ENCODE measurements at places on chromosomes 5 and 9.
A peak's percentile ranks its signal among the peaks of the same experiment; 100 is the strongest.

DNA sequence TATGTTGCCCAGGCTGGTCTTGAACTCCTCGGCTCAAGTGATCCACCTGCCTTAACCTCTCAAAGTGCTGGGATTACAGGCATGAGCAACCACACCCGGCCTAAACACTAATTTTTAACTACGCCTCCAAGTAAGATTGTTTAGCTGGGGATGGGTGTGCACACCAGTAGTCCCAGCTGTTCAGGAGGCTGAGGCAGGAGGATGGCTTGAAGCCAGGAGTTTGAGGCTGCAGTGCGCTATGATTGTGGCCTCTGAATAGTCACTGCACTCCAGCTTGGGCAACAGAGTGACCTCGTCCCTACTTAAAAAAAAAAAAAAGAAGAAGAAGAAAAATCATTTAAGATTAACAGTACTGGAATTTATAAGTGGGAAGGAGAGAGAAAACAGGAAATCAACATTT is 90.8 kb upstream of the NR5A1 start:
- no peak for DNase-seq

- DNase-seq = no peak
These were observed 56.3 kb downstream of the TBCA start for GRCh38 chr5:77719666-77720363.

- DNase-seq = no peak
These were observed 1.2 kb downstream of the AP3S1 start for GRCh38 chr5:115842952-115843351.

DNA sequence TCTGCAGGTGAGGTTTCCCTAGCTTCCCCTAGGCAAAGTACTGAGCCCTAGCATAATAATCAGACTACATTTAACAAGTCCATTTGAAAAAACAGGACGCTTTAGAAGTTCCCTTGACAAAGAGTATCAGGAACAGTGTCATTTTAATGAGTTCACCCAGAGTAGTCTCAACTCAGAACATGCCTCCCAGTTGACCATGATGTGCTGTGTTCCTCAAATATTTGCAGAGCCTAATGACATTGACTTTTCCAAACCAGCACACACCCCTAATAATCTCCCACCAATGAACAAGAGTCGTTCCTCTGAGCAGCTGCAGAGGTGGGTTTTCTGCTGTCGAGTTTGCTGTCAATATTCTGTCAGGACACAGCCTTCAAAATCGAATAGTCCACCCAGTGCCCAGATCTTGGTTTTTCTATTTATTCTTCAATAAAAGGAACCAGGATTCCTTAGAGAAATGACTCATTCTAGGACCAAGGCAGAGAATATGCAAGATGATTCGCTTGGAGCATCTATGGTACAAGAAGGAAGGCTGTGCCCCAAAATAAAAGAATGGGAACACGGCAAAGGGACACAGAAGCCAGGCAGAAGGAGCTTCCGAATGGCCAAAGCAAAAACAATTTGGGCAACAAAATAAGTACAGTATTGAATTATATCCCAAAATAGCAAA is 57.6 kb downstream of the OTULIN start:
- no peak for DNase-seq

DNA sequence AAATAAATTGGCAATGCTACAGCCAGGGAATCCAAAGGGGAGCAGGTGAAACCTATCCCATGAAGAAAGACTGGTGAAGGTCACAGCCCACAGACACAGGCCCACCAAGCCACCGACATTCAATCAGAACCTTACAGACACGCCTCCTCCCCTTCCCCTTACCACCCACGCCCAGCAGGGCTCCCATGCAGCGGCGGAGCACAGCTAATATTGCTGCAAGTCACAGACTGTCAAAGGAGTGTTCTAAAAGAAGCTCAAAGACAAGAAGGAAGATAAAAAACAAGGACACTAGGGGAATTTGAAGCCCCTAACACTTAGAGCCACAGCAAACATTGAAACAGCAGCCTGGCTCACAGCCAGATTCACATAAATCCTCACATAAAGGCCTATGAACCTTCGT is 91.2 kb downstream of the MED10 start:
- DNase-seq = no peak

GRCh38 chr5:139065306-139065705 is 132.9 kb downstream of the SIL1 start:
- DNase-seq = no peak

- peak; percentile 47 for DNase-seq
These were observed 13.6 kb upstream of the LAMC3 start for GRCh38 chr9:130995086-130996011.

- DNase-seq = no peak
These were observed 14.6 kb downstream of the ADAMTS16 start for GRCh38 chr5:5154733-5155132.

GRCh38 chr9:84057662-84058061 is 77.1 kb downstream of the RMI1 start:
- no peak for DNase-seq

- DNase-seq = peak; percentile 16
These were observed 551.0 kb downstream of the ZNF608 start for GRCh38 chr5:124195411-124195810.

DNA sequence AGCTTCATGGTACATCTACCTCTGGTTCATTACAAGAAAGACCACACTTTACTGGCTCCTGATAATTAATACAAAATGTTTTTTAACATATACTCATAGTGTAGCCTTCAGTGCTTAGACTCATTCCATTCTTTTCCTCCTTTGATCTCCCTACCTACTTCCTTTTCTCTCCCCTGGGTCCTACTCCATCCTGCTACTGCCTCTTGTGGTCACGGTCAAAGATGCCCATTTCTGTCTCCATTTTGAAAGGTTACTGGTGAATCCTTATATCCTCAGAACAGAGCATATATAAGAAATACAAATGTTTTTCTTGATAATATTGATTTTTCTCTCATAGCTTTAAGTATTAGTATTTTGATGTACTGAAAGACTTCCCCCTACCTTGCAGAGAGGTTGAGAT is 375.9 kb downstream of the ARRDC3 start:
- DNase-seq = no peak

DNA sequence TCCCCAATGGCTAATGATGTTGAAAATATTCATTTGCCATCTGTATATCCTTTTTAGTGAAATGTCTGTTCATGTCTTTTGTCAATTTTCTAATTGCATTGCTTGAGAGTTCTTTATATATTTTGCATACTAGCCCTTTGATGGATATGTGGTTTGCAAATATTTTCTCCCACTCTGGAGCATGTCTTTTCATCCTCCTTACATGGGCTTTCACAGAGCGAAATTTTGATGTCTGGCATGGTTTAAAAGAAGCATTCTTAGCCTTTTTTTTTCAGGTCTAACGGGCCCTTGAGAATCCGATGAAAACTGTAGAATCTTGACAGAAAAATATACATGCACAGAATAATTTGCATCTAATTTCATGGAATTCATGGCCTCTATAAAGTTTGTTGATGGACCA is 44.7 kb downstream of the ARHGEF28 start:
- DNase-seq = no peak

- DNase-seq = no peak
These were observed 33.3 kb downstream of the MAST4 start for GRCh38 chr5:66629446-66629845.

GRCh38 chr5:112401924-112402323 is 17.2 kb downstream of the EPB41L4A start:
- DNase-seq = no peak

- DNase-seq = no peak
These were observed 12.3 kb downstream of the IFNA21 start for GRCh38 chr9:21154018-21154608.

GRCh38 chr5:150544611-150545219 is 36.8 kb downstream of the NDST1 start:
- DNase-seq = peak; percentile 88

GRCh38 chr9:137085920-137086530 is 760 bp upstream of the MAN1B1 start:
- DNase-seq = peak; percentile 61

DNA sequence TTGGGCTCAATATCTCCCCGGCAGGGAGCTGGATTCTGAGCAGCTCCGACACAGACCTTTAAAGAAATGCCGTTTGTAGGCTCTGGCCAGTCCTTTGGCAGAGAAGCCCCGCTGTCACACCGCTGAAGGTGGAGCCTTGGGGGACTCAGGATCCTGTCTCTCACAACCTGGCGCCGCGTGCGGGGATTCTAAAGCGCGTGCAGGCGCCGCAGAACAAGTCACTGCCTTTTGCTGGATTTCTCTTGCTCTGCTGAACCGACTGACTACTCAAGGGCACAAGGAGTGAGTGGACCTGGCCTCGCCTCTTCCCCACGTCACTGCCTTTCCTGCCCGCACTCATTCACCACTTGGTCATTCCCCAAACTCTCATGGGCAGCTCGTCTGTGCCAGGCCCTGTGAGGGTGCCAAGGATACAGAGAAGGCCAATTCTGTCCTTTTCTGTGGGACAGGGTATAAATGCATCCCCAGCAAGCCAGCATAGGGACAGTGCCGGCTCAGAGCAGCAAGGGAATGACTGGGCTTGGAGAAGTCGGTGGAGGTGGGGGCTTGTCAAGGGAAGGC is 69.3 kb downstream of the CRB2 start:
- DNase-seq = no peak

DNA sequence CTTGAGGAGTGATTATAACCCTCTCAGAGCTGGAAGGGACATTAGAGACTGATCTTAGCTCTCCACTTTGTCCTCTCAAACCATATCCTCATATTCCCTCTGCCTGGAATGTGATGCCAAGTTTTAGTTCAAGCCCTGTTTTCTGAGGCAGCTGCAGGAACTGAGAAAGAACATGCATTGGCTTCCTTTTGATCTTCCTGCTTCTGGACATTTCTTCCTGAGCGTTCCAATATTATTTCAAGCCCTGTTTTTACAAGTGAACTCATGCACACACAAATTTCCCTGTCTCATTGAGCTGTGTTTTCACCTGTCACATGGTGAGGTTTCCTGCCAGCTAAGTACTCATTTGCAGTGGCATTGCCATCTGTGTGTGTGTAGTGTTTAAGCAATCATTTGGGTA is 17.0 kb downstream of the FOCAD start:
- no peak for DNase-seq

DNA sequence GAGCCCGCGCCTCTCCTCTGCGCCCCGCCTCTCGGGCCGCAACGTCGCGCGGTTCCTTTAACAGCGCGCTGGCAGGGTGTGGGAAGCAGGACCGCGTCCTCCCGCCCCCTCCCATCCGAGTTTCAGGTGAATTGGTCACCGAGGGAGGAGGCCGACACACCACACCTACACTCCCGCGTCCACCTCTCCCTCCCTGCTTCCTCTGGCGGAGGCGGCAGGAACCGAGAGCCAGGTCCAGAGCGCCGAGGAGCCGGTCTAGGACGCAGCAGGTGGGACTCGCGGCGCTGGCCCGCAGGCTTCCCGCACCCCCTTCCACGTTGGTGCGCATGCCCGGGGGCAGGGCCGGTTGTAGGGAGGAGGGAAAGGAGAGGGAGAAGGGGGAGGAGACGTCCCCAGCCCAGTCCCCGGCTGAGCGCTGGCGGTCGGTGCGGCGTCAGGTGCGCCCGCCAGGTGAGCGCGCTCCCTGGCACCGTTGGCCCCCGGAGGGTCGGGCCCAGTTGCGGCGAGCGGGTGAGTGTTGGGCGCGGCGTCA is at the start of gene OCLN:
TSS of gene OCLN (plus strand) at position 400 of the 532 bp plus-strand sequence. CDS start 11,455 bp downstream, outside the sequence.
- peak; percentile 25 for DNase-seq

DNA sequence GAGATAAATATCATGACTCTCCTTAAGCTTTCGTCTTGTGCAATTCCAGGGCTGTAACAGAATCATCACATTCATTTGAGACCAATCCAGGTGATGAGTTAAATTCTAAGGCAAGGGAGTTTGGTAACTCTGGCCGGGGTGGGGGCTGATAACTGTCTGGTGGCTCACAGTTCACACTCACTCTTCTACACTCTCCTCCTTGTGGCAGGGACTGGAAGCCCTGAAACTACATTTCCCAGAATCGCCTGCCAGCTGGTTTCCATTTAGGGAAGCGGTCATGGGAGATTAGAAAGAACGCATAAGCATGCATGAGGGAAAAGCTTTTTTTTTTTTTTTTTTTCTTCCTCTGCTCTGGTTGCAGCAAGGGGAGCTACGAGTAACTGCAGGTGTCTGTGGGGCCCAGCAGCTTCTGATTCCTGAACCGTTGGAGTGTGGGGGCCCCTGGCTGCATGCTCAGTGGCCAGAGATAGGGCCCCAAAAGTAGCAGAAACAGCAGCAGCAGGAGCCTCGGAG is 154.8 kb upstream of the TBC1D2 start:
- DNase-seq = peak; percentile 35
